ENCODE measurements at places on chromosomes 7 and 10. TPM values are rescaled to one million over a fixed set of nuclear protein-coding genes. Genes with fewer than 3 reads are reported as not detected.

DNA sequence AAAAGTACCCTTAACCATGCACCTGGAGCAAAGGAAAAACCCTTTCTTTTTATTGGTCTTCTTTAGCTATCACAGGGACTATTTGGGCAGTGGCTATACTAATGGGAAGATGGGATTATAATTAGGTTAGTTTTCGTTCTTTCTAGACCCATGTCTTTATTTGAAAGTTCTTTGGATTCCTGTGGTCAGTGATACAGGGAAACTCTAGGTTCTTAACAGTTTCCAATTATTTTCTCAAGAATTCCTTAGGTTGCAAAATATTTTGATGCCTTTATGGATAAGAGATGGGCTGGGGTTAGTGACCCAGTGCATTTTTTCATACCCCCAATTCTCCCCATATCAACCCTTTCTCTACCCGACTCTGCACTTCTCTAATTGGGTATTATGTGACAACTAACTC lies 49.0 kb downstream of the ADD3 start:
- no peaks in the 10 kb centered on the region for H3K27me3 ChIP-seq
- no peak overlapping the region for H3K4me3 ChIP-seq
- peaks cover 34% of the 10 kb centered on the region for H3K4me1 ChIP-seq
- H3K36me3 ChIP-seq: no peaks in the 10 kb centered on the region
- no peak for DNase-seq
- H3K27ac ChIP-seq: no peak overlapping the region

- no peak for DNase-seq
- H3K27me3 ChIP-seq: no peaks in the 10 kb centered on the region
- H3K27ac ChIP-seq: no peak overlapping the region
- H3K4me1 ChIP-seq: no peaks in the 10 kb centered on the region
These were observed 9.8 kb upstream of the TOMM7 start for GRCh38 chr7:22832401-22832800.

DNA sequence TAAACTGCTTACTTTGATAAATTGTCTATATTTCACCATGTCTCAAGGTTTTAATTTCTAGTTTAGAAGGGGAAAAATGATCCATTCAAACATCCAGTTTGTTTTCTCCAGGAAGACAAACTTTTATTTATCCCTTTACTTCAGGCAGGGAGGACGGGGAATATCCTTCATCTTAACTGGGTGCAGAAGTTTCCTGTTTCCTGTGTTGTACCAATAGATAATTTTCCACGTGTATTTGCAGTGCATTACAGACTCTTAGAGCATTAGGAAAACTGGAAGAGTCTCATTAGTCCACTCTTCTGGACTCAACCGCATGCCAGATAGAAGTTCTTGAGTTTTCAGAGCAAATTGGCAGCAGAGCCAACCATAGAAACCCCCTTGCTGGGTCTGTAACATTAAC lies 39.4 kb upstream of the PIP4K2A start:
- H3K4me3 ChIP-seq: no peak overlapping the region
- no peak overlapping the region for H3K27ac ChIP-seq
- no peaks in the 10 kb centered on the region for H3K4me1 ChIP-seq
- no peak for DNase-seq
- H3K27me3 ChIP-seq: no peaks in the 10 kb centered on the region

- H3K4me3 ChIP-seq: no peak overlapping the region
- H3K36me3 ChIP-seq: no peaks in the 10 kb centered on the region
- no peaks in the 10 kb centered on the region for H3K27me3 ChIP-seq
- DNase-seq: no peak
- no peak overlapping the region for H3K27ac ChIP-seq
These were observed 407.2 kb upstream of the SHH start for GRCh38 chr7:156219307-156220077.

GRCh38 chr10:43202224-43202656 lies 64.0 kb downstream of the CSGALNACT2 start:
- peak overlapping the region; percentile 61 for H3K4me3 ChIP-seq
- no peaks in the 10 kb centered on the region for H3K27me3 ChIP-seq
- peaks cover 3% of the 10 kb centered on the region for H3K36me3 ChIP-seq
- no peak overlapping the region for H3K27ac ChIP-seq

- no peak overlapping the region for H3K27ac ChIP-seq
- no peak for DNase-seq
- no peaks in the 10 kb centered on the region for H3K4me1 ChIP-seq
- H3K27me3 ChIP-seq: peaks cover 4% of the 10 kb centered on the region
These were observed 851 bp downstream of the HYAL4 start for GRCh38 chr7:123845823-123846216.

DNA sequence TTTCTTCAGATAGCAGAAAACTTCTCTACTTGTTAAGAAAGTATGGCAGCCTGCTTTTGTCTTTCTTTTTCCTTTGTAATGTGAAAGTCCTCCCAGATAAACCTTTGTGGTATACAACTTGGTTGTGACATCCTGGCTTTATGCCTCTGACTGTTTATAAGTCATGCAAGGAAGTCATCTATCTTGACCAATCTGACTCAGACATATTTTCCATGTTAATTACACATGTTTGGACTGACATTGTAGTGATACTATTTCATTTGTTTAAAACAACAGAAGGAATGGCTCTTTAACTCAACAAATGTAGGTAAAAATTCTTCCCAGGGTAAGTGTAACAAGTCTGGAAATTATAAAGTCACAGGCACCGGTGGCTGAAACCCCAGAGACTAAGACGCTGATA lies 341.6 kb upstream of the MEOX2 start:
- H3K4me1 ChIP-seq: no peaks in the 10 kb centered on the region
- H3K4me3 ChIP-seq: no peak overlapping the region
- no peaks in the 10 kb centered on the region for H3K27me3 ChIP-seq
- DNase-seq: no peak
- no peaks in the 10 kb centered on the region for H3K36me3 ChIP-seq

The DEPP1 gene
- total RNA-seq: not detected

GRCh38 chr7:149809215-149809614 lies 29.0 kb upstream of the ZNF862 start:
- no peaks in the 10 kb centered on the region for H3K27me3 ChIP-seq
- no peaks in the 10 kb centered on the region for H3K36me3 ChIP-seq
- H3K4me3 ChIP-seq: no peak overlapping the region

DNA sequence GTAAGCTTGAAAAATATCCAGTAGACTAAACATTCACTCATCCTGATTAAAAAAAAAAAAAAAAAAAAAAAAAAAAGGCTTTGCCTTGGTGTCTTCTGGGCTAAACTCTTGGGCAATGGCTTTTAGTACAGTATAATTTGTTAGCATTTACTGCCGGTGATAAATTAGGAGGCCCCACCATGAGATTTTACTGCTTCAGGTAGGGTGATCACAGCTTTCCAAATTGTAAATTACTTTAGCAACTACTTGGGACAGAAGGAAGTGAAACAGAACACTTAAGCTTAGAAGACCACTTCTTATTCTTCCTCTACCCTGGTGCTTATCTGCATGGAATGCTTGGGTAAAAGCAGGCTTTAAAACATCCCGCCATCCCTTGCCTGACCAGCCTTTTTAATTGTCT lies 152.1 kb downstream of the HIBADH start:
- H3K27ac ChIP-seq: no peak overlapping the region
- no peaks in the 10 kb centered on the region for H3K36me3 ChIP-seq

DNA sequence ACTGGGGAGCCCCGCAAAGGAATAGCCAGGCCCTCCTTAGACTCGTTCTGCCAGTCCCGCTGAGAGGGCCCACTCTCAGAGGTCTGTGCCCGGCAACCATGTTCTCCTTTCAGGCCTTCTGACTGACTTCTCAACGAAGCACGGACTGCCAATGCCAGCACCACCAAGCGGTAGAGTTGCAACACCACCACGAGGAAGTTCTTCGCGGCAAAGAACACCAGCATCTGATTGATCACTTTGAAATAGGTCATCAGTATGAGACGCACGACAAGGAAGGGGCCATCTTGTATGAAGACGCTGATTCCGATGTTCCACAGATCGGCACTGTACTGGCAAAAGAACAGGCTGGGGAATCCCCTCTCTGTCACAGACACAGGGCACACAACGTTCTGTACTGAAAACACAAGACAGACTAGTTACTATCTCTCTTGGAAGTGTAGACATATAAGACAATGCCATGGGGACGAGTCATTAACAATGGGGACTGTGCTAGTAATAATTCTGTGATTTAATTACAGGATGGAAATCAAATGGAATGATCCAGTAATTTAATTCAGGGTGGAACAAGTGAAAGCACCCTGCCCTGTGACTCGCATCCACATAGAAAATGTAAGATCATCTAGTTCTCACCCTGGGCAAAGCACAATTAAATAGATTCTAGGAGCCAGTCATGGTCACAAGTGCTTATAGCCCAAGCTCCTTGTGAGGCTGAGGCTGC lies 42.7 kb downstream of the TMEM26 start:
- no peak overlapping the region for H3K27ac ChIP-seq
- no peaks in the 10 kb centered on the region for H3K36me3 ChIP-seq
- no peaks in the 10 kb centered on the region for H3K4me1 ChIP-seq
- no peak overlapping the region for H3K4me3 ChIP-seq
- DNase-seq: no peak
- no peaks in the 10 kb centered on the region for H3K27me3 ChIP-seq

DNA sequence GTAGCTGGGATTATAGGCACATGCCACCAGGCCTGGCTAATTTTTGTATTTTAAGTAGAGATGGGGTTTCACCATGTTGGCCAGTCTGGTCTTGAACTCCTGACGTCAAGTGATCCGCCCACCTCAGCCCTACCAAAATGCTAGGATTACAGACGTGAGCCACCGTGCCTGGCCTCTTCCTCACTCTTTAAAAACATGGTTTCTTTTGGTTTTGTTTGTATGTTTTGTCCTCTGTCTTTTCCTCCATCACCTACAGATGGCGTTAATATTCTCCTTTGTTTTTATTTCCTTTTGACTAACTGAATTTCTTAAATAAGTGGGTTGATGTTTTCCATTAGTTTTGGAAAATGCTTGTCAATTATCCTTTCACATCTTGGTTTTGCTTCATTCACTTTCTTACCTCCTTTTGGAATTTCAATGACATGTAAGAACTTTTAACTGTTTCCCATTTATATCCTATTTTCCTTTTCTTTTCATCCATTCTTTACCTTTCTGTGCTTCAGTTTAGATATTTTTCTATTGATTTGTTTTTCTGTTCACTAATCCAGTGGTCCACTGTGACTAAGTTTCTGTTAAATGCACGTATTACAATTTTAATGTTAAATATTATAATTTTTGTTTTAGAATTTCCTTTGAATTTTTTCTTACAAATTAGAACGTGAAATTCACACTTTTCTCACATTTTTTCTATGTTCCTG lies 104.1 kb downstream of the ZNF467 start:
- no peaks in the 10 kb centered on the region for H3K36me3 ChIP-seq
- DNase-seq: no peak
- no peaks in the 10 kb centered on the region for H3K4me1 ChIP-seq
- H3K27ac ChIP-seq: no peak overlapping the region
- no peak overlapping the region for H3K4me3 ChIP-seq

The CALML5 gene
- not detected for total RNA-seq

The ADCY1 gene
- 0.03 TPM for total RNA-seq

DNA sequence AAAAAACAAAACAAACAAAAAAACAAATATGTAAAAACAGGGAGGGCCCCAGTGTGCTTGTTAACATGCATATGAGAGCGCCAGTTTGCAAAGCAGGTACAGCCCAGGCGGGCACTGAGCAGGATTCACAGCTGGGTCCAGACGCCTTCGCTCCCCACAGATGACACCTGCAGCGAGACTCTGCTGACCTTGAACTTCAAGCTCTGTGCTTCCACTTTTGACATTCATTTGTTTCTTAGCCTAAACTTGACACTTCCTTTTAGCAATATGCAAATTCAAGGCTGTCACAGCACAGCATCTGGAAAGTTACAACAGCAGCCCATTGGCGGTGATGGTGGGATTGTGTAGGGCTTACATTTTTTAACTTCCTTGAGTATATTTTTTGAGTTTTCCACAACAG lies 88.8 kb upstream of the TNS3 start:
- no peaks in the 10 kb centered on the region for H3K27me3 ChIP-seq
- no peak for DNase-seq
- no peak overlapping the region for H3K4me3 ChIP-seq
- H3K27ac ChIP-seq: no peak overlapping the region
- H3K4me1 ChIP-seq: no peaks in the 10 kb centered on the region

The NEURL1 gene
- 1.1 TPM for total RNA-seq

GRCh38 chr7:28442540-28443420 lies 30.5 kb downstream of the CREB5 start:
- H3K27me3 ChIP-seq: no peaks in the 10 kb centered on the region
- no peaks in the 10 kb centered on the region for H3K4me1 ChIP-seq
- DNase-seq: no peak
- no peak overlapping the region for H3K27ac ChIP-seq
- H3K36me3 ChIP-seq: no peaks in the 10 kb centered on the region
- H3K4me3 ChIP-seq: no peak overlapping the region

GRCh38 chr7:108372618-108373017 lies 83.6 kb downstream of the NRCAM start:
- no peaks in the 10 kb centered on the region for H3K4me1 ChIP-seq
- H3K27ac ChIP-seq: no peak overlapping the region
- H3K4me3 ChIP-seq: no peak overlapping the region
- no peak for DNase-seq

DNA sequence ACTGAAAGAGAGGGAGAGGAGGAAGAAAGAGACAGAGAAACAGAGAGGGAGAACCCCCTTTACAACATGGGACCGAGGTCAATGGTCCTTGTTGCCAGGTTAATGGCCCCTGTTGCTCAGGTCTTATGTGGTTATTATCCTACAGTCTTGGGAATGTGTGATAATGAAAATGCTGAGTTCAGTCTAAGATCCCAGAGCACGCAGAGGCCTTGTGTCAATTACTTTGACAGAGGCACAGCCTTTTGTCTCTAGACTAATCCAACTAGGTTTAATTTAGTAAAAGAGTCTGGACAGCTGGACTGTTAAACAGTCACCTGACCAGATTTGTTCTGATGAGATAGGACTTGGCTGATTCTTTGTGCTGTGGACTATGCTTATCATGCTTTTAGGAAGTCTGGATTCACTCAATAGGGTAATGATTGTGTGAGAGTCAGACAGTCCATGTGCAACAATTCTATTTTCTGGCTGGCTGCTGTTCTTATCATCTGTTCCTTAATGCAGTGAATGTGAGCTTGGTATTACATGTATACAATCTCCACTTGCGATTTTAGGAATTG lies 157.4 kb upstream of the MAGI2 start:
- H3K27ac ChIP-seq: no peak overlapping the region
- no peak for DNase-seq
- H3K27me3 ChIP-seq: no peaks in the 10 kb centered on the region
- no peak overlapping the region for H3K4me3 ChIP-seq

DNA sequence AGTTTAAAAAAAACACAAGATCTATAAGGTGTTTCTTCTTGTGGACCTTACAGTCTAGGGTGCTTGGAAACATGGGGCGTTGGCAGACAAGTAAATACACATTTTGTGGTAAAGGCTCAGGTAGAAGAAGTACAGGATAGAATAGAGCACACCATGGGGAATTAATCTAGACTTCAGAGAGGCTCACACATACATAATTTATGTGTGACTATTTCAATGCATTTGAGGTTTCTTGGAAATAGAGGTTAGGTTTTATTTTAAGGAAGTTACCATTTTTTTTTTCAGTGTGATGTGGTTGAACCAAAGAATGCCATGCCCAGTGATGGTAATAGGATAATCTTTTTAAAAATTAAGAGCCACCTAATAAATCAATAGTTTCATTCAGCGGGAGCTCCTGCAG lies 12.8 kb downstream of the CFTR start:
- H3K4me3 ChIP-seq: no peak overlapping the region
- no peak for DNase-seq

GRCh38 chr10:88731296-88731695 lies 25.2 kb downstream of the LIPK start:
- no peak overlapping the region for H3K27ac ChIP-seq

Measured in CD4-positive, alpha-beta T cell (primary cell).